HCEC 1CT (cell line): ENCODE measurements at places on chromosomes 16 and 17.

DNA sequence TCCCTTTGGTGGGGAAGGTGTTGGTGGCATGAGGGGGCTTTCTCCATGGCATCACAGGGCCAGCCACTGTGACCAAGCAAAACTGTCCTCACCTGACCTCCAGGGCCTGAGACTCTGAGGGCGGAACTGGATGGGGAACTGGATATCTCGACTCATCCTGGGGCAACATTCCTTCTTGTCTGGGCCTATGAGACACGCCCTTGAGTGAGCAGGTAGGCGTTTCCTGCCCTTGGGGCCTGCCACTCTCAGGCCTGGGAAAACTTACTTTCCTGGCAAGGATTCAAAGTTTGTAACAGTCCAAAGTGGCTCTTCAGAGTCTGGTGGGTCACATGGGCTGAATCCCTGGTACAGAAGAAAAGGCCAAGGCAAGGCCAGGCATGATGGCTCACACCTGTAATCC is 9.6 kb downstream of the MT1X start:
- DNase-seq = no peak

DNA sequence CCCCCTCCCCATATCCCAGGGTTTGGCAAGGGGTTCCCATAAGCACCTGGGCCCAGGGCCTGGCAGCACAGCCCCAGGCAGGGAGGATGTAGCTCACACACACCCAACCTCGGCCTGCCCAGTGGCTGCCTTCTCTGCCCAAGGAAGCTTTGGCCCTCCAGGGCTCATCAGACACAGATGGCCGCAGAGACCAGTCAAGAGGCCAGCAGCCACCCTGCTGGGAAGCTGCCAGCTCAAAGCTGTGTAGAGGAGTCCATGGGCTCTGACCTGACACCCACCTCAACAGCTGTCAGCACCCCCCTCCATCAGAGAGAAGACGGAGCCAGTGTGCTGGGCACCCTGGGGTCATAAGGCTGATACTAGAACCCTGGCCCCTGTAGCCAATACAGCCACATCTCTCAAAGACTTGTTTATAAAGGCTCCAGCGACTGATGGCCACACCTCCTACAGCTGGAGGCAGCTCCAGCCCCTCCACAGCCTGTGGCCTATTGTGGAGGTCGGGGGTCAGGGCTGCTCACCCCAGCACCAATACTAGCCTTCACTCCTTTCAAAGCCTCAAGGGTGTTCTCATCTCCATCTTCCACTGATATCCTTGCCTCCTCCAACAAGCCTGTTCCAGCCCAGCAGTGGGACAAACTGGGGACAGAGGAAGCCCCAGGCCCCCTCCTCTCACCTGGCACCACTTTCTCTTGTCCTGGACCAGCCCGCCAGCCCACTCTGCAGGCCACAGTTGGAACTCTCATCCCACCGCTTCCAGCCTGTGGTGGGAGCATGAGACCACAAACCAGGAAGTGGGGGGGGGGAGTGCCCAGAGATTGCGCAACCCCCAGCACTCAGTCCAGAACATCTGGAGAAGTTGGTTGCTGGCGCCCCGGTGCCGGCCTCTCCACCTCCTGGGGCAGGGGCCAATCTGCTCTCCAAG is 2.2 kb upstream of the MPG start:
- peak; percentile 88 for DNase-seq

GRCh38 chr17:67554634-67555033 is 163.1 kb upstream of the NOL11 start:
- DNase-seq = no peak

GRCh38 chr16:85011846-85012284 is 530 bp upstream of the ZDHHC7 start:
- no peak for DNase-seq
